Non-pigmented ciliary epithelial cell (primary cell): ENCODE measurements at places on chromosomes 3 and 15.

DNA sequence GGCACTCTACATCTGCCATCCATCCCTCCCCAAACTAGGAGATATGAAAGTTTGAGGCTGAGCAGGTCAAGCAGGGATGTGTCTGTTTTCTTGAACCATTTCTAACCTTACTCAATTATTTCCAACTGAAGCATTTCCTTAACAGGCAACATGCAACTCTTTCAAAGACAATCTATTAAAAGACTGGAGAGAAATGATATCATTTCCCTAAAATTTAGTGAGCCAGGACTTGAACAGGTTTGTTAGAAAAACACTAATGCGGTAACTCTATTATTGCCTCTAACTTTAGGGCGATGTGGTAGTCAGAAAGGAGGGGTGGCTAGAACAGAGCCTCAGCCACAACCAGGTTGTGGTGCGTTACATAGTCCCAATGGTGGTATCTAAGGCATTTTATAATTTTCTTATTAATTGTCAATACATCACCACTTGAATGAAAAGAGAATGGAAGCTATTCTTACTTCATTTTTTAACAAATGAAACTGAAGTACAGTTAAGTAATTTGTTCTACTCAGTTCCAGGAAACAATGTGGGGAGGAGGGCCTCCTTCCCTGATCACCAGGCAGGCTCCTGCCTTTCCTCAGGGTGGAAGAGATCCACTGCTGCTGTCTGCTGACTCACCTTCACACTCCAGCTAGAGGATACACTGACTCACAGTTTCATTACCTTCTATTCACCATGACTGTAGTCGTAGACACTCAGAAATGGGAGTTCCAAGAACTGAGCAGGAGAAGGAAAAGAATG lies 22.8 kb downstream of the MYO1E start:
- DNase-seq, result peak; percentile 84

GRCh38 chr3:193822492-193823212 lies 229.6 kb downstream of the OPA1 start:
- peak; percentile 38 for DNase-seq

DNA sequence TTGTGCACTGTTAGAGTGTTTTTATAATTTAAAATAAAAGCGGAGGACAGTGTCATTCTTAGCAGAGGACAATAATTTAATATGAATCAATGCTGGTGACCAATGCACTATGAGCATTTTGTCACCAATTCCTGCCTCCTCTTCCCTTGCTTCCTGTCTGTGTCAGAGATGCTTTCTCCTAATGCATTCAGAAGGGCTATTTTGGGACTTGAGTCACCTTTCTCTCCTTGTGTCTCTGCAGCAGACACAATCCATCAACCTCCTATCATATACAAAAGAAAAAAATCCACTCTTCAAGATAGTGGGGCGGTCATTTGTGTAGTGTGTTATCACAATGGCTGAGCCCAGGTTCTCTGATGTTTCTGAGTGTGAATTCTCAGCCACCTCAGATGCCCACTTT lies 191.9 kb upstream of the VEPH1 start:
- no peak for DNase-seq

DNA sequence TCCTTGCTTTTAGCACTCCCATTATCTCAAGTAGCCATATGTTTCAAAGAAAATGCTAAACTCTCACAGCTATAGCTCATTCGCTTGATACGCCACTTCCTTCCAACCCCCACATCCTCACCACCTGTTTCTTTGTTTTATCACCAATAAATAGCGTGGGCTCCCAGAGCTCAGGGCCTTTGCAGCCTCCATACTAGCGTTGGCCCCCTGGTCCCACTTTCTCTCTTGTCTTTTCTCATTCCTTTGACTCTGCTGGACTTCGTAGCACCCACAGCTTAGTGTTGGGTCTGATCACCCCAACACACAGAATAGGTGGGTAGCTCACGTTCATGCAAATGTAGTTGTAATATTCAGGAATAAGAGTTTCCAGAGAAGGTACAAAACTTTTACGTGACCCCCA lies 4.1 kb upstream of the GPD1L start:
- DNase-seq, result no peak

- DNase-seq, result no peak
These were observed 177.8 kb downstream of the OTOL1 start for GRCh38 chr3:161674402-161674801.

- no peak for DNase-seq
These were observed 25.8 kb upstream of the PSMD6 start for GRCh38 chr3:64049136-64049535.

GRCh38 chr15:48555241-48555881 lies 90.1 kb downstream of the FBN1 start:
- DNase-seq, result peak; percentile 92

DNA sequence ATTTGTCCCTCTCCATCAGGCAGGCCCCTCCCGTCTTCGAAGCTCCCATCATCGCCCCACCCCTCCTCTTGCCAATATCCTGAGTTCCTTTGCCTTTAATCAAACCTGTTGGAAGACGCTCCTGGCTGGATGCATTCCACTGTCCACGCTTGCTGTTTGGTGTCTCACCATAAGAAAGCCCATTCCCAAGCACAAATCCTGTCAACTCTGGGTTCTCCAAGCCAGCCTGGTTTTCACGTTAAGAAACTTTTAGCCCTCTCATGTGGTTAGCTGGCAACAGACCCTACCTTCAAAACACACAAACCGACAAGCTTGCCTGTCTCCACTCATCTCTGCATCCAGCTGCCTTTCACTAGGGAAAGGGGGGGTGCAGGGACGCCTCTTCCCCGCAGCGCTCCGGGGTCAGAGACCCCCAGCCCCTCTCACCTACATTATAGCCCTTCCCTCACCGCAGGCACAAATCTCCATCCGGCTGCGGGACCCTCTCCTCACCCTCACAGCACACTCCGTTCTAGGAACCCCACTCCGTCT lies 1.1 kb downstream of the GORASP1 start:
- no peak for DNase-seq

GRCh38 chr3:148924562-148924961 lies 59.5 kb downstream of the CPA3 start:
- DNase-seq, result no peak

GRCh38 chr3:104297617-104298016 lies 1069.1 kb upstream of the ALCAM start:
- DNase-seq, result no peak

DNA sequence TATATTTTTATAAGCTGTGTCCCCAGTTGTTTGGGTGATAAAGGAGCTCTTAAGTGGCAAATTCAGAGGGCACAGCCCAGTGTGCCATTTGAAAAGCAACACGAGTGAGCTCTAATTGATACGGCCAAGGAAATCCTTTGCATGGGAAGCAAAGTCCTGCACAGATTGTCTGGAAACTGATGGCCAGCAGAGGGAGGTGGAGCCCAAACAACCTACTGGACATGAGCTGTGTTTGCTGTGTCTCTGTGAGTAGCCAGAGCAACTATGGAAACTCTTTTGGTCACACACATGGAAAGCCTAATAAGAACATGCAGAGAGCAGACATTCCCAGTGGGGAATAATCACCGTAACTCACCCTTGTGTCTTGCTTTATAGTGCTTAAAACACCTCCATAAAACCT lies 24.4 kb downstream of the ONECUT1 start:
- DNase-seq, result no peak

DNA sequence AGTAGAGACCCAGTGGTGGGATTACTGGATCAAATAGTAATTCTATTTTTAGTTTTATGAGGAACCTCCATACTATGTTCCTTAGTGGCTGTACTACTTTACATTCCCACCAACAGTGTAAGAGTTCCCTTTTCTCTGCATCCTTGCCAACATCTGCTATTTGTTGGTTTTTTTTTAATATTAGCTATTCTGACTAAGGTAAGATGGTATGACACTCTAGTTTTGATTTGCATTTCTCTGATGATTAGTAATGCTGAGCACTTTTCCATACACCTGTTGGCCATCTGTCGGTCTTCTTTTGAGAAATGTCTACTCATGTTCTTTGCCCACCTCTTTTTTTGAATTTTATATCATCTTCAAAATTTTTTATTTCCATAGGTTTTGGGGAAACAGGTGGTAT lies 34.2 kb upstream of the RAP2B start:
- DNase-seq, result no peak

DNA sequence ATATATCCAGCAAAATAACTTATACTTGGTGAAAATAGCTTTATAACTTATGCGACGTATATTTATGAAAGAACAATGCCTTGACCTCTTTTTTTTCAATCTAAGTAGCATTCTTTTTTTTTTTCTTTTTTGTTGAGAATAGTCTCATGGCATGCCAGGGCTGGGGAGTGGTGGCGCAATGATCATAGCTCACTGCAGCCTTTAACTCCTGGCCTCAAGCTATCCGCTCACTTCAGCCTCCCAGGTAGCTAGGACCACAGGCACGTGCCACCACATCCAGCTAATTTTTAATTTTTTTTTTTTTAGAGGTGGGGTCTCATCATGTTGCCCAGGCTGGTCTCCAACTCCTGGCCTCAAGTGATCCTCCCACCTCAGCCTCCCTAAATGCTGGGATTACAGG lies 43.5 kb downstream of the RAB8B start:
- no peak for DNase-seq

DNA sequence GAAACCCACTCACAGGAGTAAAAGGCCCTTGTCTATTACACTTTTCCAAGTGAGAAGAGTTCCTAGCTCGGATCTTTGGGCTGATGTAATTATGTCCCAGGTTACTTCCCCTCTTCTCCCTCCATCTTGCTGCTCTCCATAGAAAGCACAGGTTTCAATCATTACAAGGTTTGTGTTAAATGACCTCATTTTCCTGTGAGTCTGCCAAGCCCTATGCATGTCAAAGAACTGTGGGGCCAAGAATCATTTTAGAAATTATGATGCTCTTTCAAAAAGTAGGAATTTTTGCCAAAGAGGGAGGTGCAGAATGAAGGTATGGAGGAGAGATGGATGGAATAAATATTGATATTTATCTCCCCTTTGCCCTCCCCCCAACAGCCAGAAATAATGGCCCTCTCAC lies 129.3 kb upstream of the TPM1 start:
- no peak for DNase-seq

DNA sequence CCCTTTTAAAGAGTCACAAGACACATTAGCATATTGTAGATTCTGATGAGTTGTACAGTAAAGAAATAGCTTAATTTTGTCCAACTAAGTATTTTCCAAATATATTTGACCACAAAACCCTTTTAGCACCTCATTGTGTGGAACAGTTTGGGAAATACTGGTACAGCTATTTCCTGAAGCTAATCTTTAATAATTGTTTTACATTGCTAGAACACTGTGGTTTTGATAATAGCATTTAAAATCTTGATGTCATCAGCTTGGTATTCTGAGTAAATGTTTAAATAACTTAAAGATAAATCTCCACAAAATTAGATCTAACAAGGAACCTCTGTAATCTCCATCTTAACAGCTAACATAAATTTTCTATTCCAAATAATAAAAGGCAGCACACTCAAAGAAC lies 140.0 kb upstream of the MLF1 start:
- no peak for DNase-seq

- no peak for DNase-seq
These were observed 19.6 kb downstream of the ATG7 start for GRCh38 chr3:11291808-11292207.

DNA sequence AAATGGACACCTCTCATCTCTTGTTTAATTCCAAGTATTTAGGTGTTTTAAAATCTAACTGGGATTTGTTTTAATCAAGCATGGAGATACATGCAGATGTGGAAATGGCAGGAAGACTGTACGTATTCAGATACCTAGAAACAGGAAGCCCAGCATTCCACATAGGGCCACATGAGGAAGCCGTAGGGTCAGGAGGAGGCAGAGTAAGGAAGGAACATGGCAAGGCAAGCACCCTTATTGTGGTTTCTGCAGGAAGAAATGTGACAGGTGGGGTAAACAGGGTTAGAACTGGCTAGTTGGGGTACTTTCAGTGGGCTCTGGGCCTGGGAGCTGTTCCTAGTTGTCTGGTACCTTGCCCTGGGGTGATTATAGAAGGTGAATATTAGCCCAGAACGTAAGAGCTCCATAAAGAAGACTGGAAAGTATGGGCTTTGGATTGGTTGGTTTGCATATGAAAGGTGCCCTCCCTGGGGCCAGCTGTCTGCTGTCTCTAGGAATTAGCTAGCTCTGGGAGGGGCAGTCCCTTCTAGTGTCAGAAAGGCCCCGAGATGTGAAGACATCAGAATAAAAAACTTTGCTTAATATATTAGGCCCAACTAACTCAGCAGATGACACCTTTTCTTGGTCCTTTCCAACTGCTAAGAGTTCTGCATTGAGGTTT lies 107.7 kb upstream of the CADPS start:
- DNase-seq, result no peak

DNA sequence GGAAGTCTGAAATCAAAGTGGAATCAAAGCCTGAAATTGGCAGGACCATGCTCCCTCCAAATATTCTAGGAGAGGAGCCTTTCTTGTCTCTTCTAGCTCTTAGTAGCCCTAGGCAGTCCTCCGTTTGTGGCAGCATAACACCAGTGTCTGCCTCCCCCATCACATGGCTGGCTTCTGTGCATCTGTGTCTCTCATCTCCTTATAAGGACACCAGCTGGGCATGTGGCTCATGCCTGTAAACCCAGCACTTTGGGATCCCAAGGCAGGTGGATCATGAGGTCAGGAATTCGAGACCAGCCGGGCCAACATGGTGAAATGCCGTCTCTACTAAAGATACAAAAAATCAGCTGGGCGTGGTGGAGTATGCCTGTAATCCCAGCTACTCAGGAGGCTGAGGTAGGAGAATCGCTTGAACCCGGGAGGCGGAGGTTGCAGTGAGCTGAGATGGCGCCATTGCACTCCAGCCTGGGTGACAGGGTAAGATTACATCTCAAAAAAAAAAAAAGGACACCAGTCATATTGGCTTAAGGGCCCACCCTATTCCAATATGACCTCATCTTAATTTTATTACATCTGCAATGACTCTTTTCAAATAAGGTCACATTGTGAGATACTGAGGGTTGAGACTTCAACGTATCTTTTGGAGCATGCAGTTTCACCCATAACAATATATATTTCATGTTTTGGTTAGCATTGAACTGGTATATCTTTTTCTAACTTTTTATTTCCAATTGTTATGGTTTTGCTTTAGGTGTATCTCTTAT lies 148.0 kb upstream of the TPM1 start:
- no peak for DNase-seq

- DNase-seq, result no peak
These were observed 34.9 kb downstream of the ABHD2 start for GRCh38 chr15:89123181-89123525.

DNA sequence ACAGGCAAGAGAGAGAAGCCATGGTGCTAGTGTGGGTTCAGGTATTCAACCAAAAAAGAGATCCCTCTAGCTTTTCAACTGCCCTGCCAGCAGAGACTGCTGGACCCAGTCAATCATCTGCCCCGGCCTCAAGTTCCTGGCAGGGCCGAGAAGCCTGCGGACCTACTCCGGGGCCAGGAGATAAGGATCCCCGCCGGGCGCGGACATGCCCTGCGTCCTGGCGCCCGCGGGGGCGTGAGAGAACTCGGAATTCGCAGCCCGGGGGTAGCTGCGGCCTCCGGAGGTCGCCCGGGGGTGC lies 821 bp upstream of the MAGI1 start:
- DNase-seq, result no peak

GRCh38 chr15:79721256-79721655 lies 175.6 kb downstream of the MTHFS start:
- DNase-seq, result no peak

- no peak for DNase-seq
These were observed 363.6 kb downstream of the MECOM start for GRCh38 chr3:169299889-169300288.
